NCI-H446 treated with DMSO at 0.1 percent for 48 hours (cell line): ENCODE measurements at places on chromosomes 4 and X.

GRCh38 chr4:80948995-80949394 lies 81.5 kb upstream of the BMP3 start:
- DNase-seq, result no peak

DNA sequence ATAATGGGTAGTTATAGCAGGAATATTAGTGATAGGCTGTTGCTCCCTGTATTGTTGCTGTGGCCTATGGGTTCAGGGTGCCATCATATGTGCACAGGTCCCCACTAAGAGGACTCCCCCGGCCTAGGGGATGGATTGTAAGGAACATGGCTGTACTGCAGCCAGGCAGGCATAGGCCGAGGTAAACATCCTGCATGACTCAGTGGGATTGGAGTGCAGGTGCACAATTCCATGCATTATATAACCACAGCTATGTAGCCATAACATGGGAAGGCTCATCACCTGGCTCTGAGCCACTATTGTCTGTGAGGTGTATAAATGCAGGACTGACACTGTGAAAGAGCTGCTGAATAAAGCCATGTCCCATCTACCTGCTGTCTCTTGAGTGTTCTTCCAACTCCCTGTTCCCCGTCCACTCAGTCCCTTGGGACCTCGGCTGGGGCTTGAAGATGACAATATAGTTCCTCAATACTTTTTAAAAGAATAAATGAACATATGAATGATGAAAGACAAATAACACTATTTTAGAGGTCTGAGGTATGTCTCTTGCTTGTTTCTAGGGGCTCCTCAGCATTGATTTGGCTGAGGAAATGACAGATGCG lies 425.2 kb downstream of the IDS start:
- no peak for DNase-seq

GRCh38 chr4:24219209-24219608 lies 329.4 kb upstream of the PPARGC1A start:
- DNase-seq, result no peak

DNA sequence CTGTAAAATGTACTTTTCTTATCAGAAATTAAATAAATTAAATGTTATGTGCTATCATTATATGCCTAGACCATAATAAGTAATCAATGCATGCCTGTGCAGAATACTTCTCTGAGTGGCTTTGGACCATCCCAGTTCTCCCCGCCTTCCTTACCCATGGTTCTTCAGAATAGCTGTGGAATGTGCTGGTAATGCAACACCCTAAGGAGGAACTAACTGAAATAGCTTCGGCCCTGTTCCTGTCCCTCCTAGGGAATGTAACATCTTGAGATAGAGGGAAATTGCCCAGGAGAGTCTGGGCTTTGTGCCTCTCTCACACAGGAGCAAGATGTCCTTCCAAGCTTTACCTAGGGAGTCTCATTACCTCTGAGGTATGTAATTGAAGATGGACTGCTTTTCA lies 693.6 kb upstream of the HS3ST1 start:
- no peak for DNase-seq

DNA sequence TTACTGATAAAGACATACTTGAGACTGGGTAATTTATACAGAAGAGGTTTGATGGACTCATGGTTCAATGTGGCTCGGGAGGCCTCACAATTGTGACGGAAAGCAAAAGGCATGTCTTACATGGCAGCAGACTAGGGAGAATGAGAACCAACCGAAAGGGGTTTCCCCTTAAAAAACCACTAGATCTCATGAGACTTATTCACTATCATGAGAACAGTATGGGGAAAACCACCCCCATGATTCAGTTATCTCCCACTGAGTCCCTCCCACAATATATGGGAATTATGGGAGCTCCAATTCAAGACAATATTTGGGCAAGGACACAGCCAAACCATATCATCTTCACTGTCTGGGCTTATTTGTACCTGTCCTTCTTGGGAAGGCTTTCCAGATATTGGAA lies 22.8 kb upstream of the MUC7 start:
- no peak for DNase-seq

GRCh38 chr4:81449015-81449414 lies 22.7 kb downstream of the RASGEF1B start:
- no peak for DNase-seq

- no peak for DNase-seq
These were observed 45.8 kb downstream of the ANXA10 start for GRCh38 chr4:168138143-168138542.

DNA sequence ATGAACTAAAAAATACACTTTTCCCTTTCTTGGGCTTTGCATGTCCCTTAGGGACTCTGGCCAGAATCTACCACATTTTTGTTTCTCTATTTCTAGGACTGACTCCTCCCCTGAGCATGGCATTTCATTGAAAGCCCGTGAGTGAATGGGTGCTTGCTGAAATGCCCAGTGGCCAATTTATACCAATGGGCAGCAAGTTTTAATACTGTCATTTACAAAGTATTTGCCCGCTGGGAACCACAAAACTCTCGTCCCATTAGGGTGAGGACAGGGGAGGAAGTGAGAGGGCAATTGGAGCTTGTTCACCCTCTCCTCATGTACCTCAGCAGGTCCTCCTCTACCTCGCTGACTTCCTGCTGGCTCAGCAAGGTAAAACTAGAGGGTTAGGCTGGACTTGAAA lies 1.1 kb downstream of the SRPX2 start:
- DNase-seq, result no peak

- DNase-seq, result no peak
These were observed 118.0 kb downstream of the DRD5 start for GRCh38 chr4:9899306-9900055.

DNA sequence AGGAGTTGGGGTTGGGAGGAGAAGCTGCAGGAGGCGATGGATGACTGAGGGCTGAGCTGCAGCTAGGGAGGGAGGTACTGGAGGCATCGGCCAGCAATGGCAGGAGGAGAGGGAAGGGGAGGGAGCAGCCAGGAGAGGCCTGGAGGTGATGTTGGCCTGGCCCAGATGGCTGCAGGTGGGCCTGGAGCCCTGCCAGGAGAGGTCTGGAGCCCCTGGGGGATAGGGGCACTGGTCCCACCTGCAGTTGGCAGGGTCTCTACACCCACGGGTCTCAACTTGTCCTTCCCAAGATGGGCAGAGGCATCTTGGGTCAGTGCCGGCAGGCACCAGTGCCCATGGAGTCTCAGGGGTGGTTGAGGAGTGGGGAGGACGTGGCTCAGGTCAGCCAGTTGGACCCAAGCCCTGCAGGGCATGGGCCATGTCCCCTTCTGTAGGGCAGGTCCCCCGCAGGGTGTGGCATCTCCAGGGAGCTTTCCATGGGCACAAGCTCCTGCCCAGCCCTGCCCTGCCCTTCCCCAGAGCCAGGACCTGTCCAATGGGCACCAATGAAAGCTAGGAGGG lies 2.7 kb upstream of the MXD4 start:
- DNase-seq, result no peak

- no peak for DNase-seq
These were observed 58.3 kb downstream of the EVC2 start for GRCh38 chr4:5650040-5650439.

DNA sequence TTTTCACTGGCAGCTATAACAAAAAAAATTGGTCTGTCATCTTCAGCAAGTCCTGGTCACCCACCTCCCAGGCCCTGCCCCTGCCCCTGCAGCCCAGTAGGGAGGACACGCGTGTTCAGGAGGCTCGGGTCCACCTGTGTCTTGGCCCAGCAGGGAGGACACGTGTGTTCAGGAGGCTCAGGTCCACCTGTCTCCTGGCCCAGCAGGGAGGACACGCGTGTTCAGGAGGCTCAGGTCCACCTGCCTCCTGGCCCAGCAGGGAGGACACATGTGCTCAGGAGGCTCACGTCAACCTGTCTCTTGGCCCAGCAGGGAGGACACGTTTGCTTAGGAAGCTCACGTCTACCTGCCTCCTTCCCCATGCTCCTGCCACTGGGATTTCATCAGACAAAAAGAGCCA lies 44.9 kb downstream of the HTT-AS start:
- no peak for DNase-seq

- no peak for DNase-seq
These were observed 34.4 kb upstream of the BLTP1 start for GRCh38 chr4:122117743-122118142.

- DNase-seq, result no peak
These were observed 197.6 kb upstream of the KLF3 start for GRCh38 chr4:38466401-38466800.

GRCh38 chr4:99264927-99265326 lies 25.9 kb downstream of the ADH1A start:
- no peak for DNase-seq

- DNase-seq, result no peak
These were observed 17.2 kb upstream of the RTL9 start for GRCh38 chrX:110341189-110342035.

GRCh38 chr4:6826781-6827508 lies 44.4 kb downstream of the KIAA0232 start:
- DNase-seq, result no peak

DNA sequence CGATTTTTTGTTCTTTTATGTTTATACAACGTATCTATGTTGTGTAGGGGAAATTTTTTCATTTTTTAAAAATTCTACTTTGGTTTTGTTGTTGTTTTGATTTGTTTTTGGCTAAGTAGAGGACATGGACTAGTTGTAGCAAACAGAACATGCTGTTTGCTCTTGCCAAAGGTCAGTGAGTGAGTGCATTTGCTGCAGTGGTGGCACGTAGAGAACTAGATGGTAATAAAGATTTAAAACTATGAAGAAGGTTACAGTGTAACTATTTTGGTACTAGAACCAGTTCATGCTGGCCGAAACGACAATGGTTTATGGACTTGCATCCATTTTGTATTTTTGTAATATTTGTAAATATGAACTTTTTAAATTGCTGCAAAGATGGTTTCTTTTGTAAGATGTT lies 1.9 kb upstream of the SCML1 start:
- DNase-seq, result no peak

GRCh38 chr4:12633053-12633651 lies 851.0 kb downstream of the RAB28 start:
- DNase-seq, result peak; percentile 30

- DNase-seq, result peak; percentile 18
These were observed 43.1 kb downstream of the TMEM164 start for GRCh38 chrX:110046001-110046400.

GRCh38 chr4:147786031-147786430 lies 54.1 kb downstream of the ARHGAP10 start:
- DNase-seq, result no peak

DNA sequence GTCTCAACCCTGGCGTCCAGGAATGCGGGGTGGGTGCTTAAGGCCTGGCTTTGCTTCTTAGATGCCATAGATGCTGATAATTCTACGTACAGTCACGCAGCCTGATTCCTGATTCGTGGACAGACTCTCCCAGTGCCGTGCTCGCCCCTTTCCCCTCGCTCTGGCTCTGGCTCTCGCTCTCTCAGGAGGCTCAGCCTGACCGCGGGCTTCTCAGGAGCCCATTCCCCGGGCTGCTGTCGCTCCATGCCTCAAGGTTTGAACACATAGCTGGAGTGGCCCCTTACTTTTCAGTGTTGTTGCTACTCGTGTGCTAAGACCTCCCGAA lies 59.2 kb upstream of the ZC4H2 start:
- DNase-seq, result no peak

DNA sequence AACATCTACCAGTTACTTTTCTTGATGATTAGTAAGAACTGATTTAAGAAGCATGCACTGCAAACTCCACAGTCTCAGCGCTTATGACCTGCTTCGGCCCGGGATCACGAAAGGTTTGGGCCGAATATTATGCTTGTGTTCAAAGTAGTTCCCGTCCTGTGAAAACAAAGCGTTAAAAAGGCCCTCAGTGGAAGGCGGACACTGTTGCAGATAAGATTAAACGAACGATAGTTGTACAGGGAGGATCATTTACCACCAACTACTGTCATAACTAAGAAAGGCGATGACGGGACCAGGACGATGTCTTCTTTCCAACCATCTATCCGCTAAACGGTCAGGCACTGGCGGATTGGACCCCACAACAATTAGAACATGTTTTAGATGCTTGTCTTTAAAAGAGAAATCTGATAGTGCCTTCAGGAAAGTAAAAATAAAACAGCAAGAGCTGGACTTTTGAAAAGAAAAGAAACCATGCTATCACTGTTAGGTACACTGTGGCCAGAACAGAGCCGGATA lies 21.1 kb downstream of the PDLIM3 start:
- DNase-seq, result no peak

DNA sequence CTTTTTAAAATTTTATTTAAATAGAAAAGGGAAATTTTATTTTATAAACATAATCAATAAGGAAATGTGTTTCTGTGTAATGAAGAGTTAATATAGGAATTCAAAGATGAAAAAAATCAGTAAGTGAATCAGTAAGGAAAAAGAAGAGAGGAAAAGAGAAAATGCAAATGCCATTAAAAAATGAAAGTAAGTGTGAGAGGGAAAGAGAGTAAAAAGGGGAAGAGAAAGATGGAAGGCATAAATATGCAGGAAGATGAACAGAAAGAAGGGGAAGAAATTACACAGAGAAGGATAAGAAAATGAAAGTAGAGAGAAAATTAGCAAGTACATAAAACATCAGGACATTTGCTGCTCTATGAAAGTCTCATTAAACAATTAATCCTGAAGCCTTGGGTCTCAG lies 349.9 kb downstream of the FSTL5 start:
- DNase-seq, result no peak

DNA sequence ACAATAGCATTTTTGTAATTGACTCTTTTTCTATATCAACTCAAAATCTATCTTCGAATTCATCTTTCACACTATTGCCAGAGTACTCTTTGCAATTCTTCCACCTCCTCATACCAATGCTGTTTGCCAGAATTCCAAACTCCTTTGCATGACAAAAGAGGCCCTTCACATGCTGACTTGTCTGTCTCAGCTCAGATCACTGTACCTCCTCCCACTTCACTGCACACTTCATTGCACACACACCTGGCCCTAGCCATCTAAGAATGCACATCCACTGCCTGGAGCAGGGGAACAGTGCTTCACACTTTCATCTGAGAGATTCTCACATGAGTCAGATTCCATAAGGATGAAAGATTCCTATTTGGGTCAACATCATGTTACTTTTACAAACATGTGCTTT lies 56.5 kb downstream of the PRDM5 start:
- no peak for DNase-seq

GRCh38 chrX:136687457-136687856 lies 39.5 kb downstream of the CD40LG start:
- no peak for DNase-seq

GRCh38 chr4:1871471-1872021 lies 353 bp downstream of the NSD2 start:
- no peak for DNase-seq

DNA sequence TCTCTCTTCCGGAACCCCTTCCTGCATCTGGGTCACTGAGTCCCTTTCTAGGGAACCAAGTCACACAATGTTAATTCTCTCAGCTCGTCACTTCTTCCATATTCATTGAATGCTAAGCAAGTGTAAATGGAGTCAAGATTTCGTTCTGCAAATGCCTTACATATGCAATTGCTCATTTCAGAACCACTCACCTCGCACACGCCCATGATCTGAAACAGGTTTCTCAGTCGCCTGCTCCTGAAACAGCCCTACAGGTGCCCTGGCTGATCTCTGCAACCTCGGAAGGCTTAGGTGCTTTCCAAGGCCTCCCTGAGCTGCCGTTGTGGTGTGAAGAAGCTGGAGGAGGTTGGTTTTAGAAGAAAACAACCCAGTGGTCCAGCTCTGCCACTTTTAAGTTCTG lies 100.8 kb upstream of the MSX1 start:
- DNase-seq, result no peak
